Femur (tissue), 1 donor: ENCODE measurements at places on chromosomes 6 and 20.

- no peak for DNase-seq
Observed at GRCh38 chr20:59664421-59664941, 60.1 kb downstream of the PHACTR3 start.

DNA sequence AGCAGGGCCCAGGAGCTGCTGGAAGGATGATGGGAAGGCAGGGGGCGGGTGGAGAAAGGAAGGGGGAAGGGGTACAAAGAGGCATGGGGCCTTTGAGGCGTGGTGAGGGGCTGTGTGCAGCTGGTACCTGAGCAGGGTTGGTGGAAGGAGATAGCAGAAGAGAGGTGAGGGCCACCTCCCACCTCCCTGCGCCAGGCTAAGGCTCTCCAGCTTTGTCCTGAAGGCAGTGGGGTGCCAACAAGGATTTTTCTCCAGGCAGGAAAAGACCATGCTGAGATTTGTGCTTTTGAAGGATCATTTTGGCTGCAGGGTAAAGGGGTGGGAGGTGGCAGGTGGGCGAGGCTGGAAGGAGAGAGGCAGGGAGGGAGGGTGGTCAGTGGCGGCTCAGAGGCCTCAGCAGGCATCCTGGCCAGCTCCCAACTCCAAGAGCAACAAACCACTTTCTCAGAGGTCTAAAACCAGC, 40.8 kb downstream of the NOL4L start:
- no peak for DNase-seq

DNA sequence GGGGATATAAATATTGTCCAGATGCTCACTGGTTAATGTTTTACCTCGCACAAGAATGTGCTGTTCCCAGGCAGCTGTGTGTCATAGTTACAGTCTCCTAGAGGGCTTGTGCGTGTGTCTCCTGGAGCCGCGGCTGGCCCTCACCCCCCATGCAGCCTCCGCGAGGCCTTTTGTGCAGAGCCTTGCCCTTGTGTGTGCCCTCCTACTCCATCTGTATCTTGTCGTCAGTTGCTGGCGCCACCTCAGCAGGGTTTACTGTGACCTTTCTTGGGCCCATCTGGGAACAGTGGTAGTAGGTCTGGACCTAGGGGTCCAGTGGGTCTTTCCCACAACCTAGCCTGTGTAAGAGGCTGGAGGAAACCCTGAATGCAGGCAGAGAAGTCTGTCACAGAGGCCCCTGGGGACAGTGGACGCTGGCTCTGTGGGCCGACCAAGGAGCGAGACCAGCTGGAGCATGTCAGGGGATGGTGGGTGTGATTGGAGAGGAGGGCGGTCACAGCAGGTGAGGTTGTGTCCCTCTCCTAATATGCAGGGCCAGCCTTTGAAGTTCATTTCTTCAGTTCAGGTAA, 35.2 kb downstream of the PPP1R14C start:
- no peak for DNase-seq

- no peak for DNase-seq
Observed at GRCh38 chr6:129257196-129257595, 374.3 kb downstream of the LAMA2 start.

DNA sequence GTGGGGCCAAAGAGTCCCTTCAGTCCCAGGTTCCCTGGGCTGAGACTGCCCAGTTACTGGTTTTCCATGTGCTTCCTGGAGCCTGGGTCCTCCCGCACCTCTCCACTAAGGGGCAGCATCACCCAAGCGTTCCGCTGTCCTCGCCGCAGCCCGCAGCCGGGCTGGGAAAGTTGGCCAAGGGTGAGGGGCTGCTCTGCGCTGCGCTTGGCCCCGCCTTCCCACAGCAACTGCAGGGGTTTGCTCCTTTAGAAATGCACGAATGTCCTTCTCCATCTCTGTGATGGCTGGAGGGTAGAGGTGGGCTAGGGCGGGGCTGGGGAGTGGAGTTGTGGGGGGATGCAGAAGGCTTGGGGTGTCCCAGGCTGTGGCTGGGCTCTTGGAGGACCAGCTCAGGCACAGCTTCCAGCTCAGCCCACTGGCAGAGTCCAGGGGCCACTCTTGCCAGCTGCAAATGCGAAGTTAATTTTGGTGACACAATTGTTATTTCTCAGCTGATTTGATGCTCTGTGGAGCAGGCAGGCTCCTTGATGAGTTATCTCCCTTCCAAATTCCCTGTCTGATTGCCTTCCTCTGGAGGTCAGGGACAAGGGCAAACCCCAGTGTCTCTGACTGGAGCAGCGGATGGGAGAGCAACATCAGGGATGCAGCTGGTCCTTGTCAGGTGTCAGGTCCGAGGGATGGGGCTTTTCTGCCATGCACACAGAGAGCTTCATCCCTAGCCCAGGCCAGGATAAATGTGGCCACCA, 63.2 kb downstream of the NOL4L start:
- peak; percentile 83 for DNase-seq

DNA sequence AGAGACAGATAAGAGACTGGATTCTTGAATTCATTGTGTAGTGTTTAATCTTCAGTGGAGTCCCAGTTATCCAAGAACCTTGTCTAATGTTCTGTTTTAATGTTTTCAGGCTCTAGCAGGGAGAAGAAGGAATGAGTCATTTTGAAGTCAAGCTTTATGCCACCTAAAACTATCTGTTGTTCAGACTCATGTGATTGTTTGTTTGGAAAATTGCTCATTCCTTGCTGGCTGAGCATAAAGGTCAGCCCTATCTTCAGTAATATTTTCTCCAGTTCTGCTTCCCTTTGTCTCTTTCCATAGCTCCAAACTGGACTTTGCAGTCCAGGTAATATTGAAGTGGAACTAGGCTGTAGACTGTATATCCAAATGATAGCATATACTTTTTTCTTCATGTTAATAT, 34.2 kb downstream of the CLVS2 start:
- no peak for DNase-seq

- DNase-seq = no peak
Observed at GRCh38 chr20:3543901-3544507, 73.2 kb downstream of the ATRN start.

- DNase-seq = no peak
Observed at GRCh38 chr6:15658181-15658744, 4.6 kb downstream of the DTNBP1 start.

DNA sequence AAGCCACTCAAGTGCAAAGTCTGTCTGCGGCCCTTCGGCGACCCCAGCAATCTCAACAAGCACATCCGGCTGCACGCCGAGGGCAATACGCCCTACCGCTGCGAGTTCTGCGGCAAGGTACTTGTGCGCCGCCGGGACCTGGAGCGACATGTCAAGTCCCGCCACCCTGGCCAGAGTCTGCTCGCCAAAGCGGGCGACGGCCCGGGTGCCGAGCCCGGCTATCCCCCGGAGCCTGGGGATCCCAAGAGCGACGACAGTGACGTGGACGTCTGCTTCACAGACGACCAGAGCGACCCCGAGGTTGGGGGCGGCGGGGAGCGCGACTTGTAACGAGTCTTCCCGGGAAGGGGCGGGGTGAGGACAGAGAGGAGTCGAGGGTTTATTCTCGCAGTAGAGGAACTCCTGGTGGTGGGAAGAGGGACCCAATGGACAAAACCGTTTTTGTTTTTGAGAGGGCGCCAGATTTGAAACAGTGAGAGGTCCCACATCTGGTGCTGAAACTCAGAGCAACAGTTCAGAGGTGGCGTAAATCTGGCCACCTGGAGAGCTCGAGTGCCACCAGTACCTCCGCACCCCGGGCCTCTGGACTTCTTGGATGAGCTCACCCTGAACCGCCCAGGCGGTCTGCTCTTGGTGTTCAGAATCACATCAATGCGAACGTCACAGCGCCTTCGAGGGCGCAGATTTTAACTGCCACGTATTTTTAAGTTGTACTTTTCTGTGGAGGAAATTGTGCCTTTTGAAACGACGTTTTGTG, 8.0 kb downstream of the PRDM13 start:
- DNase-seq = no peak

GRCh38 chr20:38806855-38807655, 1.6 kb downstream of the PPP1R16B start:
- DNase-seq = no peak

- no peak for DNase-seq
Observed at GRCh38 chr6:30887901-30888815, 3.8 kb downstream of the DDR1 start.

- DNase-seq = no peak
Observed at GRCh38 chr6:165059032-165059431, 250.4 kb downstream of the C6orf118 start.

DNA sequence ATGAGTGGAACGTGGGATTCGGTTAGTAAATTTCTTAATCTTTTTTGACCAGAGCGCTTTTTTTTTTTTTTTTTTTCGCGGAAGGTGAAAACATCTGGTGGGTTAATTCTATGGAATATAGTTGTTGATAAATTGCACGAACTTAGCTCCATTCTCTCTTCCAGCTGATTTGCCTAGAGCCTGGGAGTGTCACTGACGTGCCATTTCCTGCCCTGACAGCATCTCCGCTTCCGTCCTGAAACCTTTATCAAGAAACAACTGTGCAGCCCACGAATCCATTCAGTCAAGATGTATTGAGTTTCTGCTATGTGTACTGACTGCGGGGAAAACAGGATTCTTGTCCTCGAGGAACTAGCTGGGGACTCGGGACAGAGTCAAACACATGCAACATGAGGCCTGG, 59.5 kb upstream of the TGM3 start:
- no peak for DNase-seq

- no peak for DNase-seq
Observed at GRCh38 chr6:13548500-13549210, 25.7 kb upstream of the SIRT5 start.

DNA sequence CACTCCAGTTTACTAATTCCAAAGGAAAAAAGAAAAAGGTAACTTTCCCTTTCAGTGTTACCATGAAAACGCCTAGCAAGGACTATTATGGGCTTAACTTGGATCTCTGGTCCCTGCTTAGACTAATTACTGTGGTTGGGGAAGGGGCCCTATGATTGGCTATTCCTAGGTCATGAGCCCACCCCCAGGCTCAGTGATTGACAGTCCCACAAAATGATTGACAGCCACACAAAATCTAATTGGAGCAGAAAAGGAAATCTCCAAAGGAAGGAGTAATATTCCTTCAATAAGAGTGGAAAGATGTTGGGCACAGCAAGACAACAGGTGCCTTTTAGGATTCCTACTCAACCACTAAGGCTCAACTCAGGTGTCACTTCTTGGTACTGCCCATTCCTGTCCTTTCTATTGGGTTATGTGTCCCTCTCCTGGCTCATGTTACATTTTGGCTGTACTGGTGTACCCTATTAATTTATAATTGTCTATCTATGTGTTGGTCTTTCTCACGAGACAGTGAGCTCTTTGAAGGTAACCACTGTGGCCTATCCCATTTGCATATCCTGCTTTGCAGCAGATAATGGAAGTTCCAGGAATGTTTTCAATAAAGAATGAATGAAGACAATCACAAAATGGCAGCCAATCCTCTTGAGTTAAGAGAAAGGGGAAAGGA, 5.5 kb upstream of the UTRN start:
- no peak for DNase-seq

DNA sequence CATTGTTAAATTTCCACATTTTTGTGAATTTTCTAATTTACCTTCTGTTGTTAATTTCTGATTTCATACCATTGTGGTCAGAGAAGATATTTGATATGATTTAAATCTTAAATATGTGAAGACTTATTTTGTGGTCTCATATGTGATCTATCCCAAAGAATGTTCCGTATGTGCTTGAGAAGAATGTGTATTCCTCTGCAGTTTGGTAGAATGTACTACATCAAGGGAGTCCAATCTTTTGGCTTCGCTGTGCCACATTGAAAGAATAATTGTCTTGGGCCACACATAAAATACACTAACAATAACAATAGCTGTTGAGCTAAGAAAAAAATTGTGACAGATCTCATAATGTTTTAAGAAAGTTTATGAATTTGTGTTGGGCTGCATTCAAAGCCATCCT, 176.2 kb upstream of the PRND start:
- no peak for DNase-seq

GRCh38 chr6:116392132-116393013, 21.6 kb downstream of the DSE start:
- no peak for DNase-seq

- DNase-seq = no peak
Observed at GRCh38 chr6:165820934-165821333, 157.9 kb upstream of the PDE10A start.

GRCh38 chr6:5353971-5354370, 92.7 kb downstream of the FARS2 start:
- DNase-seq = no peak

DNA sequence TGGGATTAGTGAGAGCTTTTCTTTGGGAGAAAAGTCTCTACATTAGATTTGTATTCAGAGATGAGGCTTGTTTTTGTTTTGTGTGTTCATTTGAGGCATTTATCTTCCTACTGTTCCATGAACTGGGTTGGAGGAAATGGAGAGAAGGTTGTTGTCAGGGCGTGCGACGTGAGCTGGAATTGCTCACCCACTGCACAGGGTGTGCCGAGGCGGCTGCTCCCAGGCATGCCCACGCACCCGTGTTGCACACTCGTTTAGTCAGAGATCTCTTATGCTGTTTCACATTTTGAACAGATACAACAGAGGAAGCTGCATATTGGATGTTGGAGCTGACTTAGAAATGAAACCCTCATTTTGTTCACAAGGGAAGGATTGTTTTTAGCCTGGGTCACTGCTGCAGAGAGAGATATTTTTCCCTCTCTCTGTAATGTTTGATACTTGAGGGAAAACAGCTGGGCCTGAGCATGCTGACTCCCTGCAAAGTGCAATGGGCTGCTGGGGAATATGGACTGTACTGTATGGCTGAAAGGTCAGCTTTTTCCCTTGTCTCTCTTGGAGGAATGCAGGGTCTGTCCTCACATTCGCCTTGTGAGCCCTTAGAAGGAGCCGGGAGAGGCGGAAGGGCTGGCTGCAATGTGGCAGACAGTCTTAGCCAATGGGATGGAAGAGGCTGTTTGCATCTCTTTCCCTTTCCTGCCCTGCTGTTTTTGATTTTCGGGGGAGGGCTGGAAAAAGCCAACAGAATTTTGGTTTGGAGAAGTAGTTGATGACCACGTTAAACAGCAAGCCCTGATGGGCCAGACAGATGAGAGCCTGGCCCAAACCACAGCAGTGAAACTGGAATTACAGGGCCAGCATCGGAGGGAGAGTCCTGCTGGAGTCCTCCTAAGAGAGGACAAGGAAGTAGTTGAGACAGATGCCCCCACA, 170.8 kb downstream of the SASH1 start:
- DNase-seq = peak; percentile 90

DNA sequence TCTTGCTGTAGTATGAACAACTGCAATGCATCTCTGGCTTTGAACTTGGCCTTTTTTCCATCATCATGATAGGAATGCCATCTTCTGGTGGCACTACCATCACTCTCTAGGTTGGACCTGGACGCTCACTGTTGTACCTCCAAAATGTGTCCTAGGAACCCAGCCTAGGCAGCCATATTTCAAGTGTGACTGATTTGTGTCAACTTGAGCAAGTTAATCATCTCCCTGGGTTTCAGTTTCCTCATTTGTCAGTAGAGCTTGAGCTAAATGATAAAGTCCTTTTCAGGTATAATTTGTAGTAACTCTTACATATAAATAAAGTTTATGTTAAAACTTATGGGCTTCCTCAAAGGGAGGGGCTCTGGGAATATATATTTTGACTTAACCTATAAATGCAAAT, 241.7 kb upstream of the CEP162 start:
- DNase-seq = no peak

DNA sequence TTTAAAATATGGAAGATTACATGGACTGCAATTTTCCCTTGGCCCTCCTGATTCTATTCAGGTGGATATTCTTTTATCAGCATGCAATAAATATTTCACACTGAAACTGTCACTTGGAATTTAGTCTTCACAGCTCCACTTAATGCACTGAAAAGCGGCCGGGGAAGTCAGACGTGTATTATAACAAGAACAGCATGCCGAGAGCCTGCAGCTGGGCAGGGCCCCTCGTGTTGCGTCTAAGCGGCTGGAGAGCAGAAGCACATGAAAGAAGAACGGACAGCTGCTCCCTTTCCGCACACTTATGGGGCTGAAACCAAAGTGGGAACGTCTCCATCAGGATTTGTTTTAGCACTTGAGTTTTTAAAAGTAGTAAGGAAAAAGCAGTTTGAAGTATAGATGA, 57.2 kb downstream of the LYRM4 start:
- DNase-seq = peak; percentile 71
